ENCODE measurements at places on chromosomes 13 and 19.

DNA sequence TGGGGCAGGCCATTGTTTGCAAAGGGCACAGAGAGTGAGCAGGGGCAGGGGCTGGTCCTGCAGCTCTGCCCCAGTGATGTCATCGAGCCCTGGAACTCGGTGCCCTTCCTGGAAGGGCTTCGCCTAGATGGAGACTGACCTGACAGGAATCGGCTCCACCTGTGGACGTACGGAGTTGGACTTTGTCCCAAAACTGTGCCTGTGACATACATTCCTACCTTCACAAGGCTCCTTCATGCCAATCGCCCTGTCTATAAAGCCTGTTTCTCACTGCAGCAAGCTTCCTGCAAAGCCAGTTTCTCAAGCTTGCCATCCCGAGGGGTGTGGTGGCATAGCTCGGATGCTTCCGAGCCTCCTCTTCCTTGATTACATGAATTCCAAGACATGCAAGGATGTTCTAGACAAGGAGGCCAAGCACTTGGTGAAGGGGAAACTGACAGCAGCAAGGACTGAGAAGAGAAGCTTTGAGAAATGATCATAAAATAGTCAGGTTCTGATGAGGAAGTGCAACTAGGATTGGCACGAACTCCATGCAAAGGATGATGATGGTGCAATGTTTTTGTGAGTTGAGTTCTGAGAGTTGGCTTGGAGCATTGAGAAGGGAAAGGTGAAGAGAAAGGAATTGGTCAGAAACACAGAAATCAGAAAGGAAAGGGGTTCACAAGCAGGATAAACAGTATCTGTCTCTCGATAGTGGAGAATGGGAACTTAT, 73.6 kb upstream of the STK24 start:
- DNase-seq, result no peak

DNA sequence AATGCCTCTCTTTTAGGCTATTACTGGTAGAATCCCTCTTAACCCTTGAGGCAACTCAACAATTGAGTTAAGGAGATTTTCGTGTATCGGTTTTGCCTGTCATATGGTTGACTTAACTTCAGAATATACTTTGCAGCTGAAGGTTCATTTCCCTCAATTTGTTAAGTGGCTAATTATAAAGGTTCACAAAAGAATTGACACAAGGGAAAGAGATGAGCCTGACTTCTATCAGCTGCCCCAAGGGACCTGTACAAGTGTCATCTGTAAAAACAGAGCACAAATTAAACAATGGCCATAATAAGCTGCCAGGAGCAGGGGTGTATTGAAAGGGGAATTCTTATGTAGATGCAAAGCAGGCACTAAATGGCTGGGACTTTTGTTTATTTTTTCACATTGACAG, 334.8 kb upstream of the OBI1 start:
- no peak for DNase-seq

- no peak for DNase-seq
These were observed 65.2 kb downstream of the DACH1 start for GRCh38 chr13:71801781-71802180.

GRCh38 chr19:55656988-55657747, 2.3 kb downstream of the U2AF2 start:
- DNase-seq, result no peak

DNA sequence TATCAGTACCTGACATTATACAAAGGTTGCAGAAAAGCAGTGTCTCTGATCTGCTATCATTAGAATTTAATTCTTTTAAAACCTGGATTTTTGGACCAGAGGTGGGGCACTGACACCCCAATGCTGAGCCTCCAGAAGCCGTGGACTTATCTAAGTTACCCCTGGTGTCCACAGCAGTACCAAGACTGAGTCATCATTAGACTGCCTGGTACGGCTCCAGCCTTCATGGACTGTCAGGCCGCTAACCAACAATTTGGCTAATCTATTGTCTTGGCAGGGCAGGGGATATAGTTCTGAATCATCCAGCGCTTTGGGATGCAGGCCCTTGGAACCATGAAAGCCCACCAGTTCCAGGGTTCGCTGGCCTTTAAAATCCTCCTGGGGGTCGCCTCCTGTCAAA, 78.3 kb downstream of the TSHZ3 start:
- no peak for DNase-seq

- DNase-seq, result peak; percentile 84
These were observed 4.4 kb downstream of the FUZ start for GRCh38 chr19:49808711-49809159.

DNA sequence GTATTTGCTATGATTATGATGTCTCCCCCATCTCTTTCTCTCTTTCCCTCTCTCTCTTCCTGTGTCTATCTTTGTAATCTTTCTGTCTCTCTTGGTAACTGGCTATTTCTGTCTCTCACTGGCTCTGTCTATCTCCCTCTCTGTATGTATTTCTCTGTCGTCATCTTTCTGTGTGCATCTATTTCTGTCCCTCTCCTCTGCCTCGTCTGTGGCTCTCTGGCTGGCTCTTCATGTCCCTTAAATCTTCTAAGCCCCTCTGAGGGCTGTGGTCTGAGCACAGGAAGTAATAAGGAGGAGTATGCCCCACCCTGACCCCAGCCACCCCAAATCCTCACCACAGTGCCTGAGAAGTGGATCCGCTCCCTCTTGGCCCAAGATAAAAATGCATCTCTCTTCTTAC, 104.4 kb downstream of the DNAJC15 start:
- DNase-seq, result peak; percentile 38

GRCh38 chr13:23771956-23772355, 117.2 kb downstream of the MIPEP start:
- DNase-seq, result no peak

GRCh38 chr13:22108283-22108942, 437.5 kb downstream of the FGF9 start:
- DNase-seq, result no peak

GRCh38 chr19:48959341-48960239, 4.9 kb downstream of the BAX start:
- DNase-seq, result peak; percentile 63

- no peak for DNase-seq
These were observed 414.2 kb downstream of the EFNB2 start for GRCh38 chr13:106121173-106121754.

GRCh38 chr13:96551546-96551945, 442.7 kb downstream of the OXGR1 start:
- no peak for DNase-seq
